ENCODE measurements at places on chromosomes 4 and X.

DNA sequence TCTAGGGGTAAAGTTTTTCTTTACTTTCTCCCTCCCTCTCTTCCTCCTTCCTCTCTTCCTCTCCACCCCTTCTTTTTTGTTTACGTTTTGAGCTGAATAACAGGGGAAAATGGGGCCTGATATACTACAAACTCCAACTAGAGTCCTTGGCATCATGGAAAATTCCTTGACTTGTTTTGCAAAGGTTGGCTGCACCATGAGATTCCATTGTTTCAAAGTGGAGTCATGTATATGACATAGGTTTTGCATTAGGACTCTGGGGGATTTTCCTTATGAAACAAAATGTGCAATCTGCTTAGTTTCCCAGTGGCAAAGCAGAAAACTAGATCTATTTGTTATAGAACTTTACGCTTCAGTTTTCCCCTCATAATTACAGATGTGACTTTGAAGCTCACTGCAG, 233.5 kb upstream of the PGRMC2 start:
- no peak for DNase-seq

DNA sequence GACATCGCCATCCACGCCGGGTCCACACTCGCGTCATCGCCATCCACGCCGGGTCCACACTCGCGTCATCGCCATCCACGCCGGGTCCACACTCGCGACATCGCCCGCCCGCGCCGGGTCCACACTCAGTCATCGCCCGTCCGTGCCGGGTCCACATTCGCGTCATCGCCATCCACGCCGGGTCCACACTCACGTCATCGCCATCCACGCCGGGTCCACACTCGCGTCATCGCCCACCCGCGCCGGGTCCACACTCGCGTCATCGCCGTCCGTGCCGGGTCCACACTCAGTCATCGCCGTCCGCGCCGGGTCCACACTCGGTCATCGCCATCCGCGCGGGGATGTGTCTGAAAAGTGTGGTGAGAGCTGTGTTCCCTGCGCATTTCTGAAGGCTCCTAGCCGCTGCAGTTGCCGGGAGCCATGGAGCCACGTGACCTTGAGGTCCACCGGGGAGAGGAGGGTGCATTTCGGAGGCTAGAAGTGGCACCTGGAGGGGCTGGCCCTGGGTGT, 17.3 kb downstream of the PCGF3 start:
- DNase-seq, result no peak

DNA sequence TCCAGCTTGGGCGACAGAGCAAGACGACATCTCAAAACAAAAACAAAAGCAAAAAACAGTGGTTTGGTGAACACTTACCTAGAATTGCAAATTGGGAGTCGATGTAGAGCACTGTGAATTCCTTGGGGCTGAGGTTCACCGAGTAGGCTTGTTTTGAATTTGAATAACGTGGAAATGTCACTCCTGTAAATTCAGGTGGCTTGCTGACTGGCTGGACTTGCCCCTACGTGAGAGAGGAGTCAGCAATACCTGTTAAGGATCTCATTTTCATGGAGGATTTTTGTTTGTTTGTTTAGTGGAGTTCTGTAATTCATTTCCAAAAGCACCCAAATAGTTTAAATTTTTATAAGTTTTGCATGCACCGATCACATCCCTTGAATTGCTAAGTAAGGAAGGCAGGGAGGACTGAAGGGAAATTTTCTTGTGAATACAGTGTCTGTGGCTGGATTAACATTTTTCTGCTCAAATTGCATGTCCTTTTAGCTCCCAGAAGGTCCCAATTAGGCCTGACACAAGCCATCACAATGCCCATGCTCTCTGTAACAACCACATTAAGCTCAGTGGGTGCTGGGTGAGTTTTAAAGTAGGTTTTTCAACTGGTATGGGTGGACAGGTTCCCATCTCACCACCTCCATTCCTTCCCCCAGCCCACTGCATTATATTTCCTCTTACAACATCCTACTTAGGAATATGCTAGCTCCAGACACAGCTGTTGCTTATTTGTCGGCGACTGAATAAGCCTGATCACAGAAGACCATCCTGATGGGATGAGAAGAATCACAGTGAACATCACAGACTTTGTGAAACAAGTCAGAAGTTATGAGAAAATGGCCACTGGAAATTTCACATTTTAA, 58.5 kb upstream of the TTC29 start:
- no peak for DNase-seq

DNA sequence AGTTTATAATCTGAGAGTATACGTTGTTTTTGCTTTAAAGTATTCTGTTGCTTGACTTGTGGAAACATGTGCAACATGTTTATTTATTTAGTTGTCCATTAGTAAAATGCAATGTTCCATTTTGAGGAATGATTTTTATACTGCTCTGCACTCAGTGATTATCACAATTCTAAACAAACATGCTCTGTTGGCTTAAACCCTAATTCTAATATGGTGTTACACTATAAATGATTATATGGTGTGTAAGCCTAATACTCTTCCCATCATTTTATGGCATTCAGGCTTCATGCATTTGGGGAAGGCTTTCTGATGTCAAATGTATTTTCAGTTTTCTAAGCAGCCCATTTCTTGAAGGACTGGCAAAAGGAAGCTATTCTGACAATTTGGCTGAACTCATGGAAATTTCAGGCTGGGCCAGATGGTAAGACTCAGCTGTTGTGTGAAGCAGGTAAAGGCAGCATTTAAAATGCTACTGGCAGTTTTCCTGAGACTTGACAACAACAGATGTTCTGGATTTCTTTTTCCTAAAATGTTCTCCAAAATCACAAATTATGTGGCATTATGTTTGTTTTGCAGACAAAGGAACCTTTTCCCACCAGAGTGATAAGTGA, 336.7 kb upstream of the GNPDA2 start:
- DNase-seq, result peak; percentile 22

DNA sequence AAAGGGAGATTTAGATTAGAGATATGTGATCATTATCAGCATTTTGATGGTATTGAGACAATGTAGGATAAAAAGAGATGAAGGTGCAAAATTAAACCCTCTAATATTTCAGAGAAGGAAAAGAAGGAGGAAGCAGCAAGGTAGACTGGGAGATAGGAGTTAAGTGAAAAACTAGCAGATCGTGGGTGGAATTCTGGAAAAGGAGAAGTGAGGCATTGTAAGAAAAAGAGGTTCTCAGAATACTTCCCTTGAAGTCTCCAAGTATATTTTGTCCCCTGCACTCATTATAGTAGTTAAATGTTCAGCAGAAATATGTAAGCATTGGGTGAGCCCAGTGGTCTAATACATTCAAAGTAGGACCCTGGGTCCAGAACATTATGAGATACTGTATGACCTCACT, 30.3 kb downstream of the COPS4 start:
- DNase-seq, result no peak

All from pons (tissue), 1 donor.